IPS-NIHi11 (cell line): ENCODE measurements at places on chromosomes 3 and 15.

DNA sequence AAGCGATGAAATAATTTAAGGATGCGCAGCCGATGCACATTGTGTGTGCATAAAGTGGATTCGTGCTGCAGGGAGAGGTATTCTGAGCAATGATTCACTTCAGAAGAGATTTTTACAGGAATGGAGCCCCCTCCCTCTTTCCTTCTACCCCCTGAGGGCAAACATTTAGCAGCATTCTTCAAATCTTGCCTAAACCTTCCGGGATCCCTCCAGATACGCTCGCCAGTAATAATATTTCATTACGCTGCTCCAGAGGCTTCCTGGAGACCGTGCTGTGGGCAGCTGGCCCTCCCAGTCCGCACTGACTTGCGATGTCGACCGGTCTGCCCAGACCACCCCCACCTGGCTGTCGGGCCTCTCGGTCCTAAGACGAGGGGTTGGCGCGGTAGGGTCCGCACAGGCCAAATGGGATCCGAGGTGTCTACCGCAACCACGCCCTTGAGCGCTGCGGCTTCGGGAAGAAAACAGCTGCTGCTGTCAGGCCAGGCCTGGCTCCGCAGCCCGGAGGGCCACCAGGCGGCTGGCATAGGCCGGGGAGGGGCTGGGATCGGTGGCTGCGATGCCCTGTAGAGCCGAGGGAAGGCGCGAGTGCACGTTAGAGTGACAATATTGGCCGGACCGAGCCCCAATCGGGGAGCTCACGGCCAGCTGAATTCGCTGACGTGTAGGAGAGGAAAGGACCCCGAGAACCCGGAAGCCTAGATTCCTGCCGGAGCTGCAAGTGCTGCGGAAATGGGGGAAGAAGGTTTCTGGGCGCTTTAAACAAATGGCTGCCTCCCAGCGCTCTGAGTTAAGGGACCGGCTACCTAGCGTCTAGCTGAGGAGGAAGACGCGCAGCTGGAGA lies 14.3 kb downstream of the ZIC4 start:
- DNase-seq, result peak; percentile 64

GRCh38 chr15:57302640-57303257 lies 73.6 kb upstream of the CGNL1 start:
- DNase-seq, result no peak

- DNase-seq, result no peak
Measured at GRCh38 chr3:69240651-69241568, 118.5 kb upstream of the LMOD3 start.

- no peak for DNase-seq
Measured at GRCh38 chr3:37054370-37054769, 61.1 kb downstream of the MLH1 start.

DNA sequence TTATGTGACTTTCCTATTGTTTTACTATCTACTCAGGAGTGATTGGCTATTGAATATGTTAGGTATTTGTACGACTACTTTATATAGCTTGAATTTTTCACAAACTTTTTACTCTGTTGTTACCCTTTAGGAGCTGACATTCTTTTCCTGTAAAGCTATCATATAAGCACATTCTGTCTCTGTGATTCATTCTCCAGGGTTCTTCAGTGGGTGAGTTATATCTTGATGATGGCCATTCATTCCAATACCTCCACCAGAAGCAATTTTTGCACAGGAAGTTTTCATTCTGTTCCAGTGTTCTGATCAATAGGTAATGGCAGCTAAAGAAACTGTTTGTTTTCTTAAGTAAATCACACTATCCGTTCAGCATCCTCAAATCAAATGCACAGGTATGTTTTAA lies 10.1 kb upstream of the CAPN3 start:
- DNase-seq, result no peak

GRCh38 chr3:71419369-71419768 lies 164.2 kb downstream of the FOXP1 start:
- no peak for DNase-seq

DNA sequence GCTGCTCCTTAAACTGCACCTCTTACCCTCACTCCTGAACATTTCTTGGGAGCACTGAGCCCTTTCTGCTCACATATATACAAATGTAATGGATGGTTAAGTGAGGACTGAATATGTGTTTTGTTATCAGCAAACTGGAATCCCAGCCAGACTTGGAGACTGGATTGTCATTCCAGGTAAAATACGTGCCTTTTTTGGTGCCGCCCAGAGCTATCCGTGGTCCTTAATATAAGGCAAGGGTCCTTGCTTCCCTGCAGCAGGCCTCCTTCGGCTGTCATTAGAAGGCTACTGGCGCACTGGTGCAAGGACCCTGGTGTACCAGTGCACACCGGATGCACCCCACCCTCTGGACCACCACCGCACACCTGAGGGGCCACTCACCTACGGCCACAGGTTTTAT lies 1.1 kb upstream of the GABRB3 start:
- peak; percentile 60 for DNase-seq

DNA sequence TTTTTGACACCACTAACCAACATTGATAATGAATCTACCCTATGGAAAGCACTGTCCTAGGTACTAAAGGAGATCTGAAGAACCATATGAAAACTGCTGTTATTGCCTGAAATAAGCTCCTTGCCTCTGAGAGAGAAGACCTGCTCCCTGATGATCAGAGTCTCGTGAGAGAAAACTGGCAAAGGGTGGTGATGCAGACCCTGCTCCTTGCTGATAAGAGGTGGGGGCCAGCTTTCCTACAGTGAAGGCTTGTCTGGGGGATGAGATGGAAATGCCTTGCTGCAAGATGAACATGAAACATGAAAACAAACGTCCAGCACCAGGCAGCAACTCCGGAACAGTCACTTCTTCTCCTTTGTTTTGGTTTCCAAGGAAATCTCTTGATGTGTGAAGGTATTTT lies 31.9 kb downstream of the RASGRP1 start:
- DNase-seq, result no peak

DNA sequence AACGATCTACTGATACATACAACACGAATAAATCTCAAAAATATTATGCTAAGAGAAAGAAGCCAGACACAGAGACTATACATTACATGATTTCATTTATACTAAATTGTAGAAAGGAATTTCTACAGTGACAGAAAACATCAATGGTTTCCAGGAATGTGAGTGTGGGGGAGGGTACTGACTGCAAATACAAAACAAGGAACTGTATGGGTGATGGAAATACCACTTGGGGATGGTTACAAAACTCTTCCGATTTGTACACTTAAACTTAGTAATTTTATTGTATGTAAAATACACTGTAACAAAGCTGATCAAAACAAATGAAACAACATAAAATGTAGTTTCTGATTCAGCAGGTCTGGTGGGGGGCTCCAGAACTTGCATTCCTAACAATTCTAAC lies 45.8 kb upstream of the IP6K2 start:
- no peak for DNase-seq

DNA sequence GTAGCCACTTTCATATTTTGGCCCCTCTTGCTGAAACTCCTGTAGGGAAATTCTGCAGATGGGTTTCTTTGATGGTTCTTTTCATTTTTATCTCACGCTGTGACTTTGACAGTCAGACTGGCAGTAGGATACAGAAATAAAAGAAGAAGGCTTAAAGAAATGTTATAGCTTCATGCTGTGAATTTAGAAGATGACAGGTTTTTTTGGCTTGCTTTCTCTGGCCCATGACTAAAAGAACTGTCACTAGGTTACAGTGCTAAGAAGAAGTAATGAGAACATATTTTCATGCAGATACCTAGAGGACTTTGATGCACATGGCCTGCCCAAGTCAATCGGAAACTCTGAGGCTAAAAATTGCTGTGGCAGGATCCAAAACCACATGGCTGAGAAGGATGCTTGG lies 334.5 kb downstream of the EPHA6 start:
- DNase-seq, result no peak

GRCh38 chr3:108088697-108089096 lies 2.1 kb downstream of the CD47 start:
- no peak for DNase-seq

GRCh38 chr15:70037292-70037640 lies 60.5 kb downstream of the TLE3 start:
- DNase-seq, result no peak

DNA sequence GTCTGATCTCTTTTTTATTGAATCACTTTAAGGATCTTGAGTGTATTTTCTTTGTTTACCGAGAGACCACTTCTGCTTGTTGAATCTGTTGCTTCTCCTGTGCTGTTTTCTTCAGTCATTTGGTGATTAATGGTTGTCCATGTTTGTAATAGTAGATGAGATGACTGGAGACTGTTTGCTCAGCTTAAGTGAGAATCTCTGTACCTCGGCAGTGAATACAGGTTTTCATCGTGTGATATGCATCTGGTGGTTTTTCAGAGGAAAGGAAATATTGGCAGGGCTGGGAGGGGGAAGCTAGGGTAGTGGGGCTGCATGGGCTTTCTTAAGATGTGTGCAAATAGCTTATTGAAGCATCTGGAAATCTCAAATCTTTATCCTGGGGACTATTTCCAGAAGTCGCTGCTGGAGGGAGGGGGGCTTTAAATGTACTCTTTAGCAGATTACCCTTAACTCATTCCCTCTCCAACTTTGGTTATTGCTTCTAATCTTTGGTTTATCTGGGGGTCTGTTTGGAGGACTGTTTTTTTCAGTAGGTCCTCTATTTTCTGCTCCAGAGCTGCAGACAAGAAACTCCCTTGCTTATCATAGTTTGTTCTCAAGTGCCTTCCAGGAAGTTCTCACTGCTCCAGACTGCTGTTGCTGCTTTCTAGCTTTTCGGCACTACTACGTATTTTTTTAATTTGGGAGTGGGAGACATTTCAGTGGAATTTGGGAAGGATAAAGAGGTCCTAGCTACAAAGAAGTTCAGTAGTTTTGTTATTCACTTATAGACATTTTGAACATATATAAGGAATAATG lies 19.4 kb downstream of the CMTM8 start:
- no peak for DNase-seq

- no peak for DNase-seq
Measured at GRCh38 chr3:150261418-150261817, 146.7 kb upstream of the TSC22D2 start.

- no peak for DNase-seq
Measured at GRCh38 chr15:100681335-100681746, 79.0 kb downstream of the ASB7 start.

- DNase-seq, result no peak
Measured at GRCh38 chr3:114595522-114596028, 301.7 kb downstream of the TIGIT start.

GRCh38 chr3:58530354-58530865 lies 6.6 kb downstream of the ACOX2 start:
- DNase-seq, result no peak

DNA sequence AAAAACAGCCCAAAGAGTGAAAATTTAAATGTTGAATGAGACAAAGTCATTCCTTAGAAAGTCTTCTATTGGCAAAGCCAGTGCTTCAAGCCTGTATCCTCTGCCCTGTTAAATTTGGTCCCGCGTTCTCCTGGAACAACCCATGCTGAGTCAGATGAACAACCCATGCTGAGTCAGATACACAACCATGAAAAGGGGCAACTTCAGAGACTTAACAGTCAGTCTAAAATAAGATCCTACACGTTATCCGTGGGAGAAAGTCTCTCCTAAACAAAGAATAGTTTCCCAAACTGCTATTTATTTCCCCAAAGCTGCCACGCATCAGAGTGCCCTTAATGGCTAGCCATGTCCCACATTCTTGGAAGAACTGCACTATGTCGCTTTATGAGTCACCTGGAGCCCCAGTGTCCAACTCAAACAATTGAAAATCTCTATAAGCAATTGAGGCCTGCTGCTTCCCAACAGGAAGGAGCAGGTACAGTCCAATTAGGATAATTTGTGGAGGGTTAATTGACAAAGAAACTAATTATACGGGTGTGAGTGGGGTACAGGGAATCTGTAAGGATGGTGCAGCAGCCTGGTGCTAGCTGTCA lies 66.1 kb downstream of the WHAMM start:
- no peak for DNase-seq

- DNase-seq, result no peak
Measured at GRCh38 chr15:101451266-101451799, 38.2 kb downstream of the PCSK6 start.

DNA sequence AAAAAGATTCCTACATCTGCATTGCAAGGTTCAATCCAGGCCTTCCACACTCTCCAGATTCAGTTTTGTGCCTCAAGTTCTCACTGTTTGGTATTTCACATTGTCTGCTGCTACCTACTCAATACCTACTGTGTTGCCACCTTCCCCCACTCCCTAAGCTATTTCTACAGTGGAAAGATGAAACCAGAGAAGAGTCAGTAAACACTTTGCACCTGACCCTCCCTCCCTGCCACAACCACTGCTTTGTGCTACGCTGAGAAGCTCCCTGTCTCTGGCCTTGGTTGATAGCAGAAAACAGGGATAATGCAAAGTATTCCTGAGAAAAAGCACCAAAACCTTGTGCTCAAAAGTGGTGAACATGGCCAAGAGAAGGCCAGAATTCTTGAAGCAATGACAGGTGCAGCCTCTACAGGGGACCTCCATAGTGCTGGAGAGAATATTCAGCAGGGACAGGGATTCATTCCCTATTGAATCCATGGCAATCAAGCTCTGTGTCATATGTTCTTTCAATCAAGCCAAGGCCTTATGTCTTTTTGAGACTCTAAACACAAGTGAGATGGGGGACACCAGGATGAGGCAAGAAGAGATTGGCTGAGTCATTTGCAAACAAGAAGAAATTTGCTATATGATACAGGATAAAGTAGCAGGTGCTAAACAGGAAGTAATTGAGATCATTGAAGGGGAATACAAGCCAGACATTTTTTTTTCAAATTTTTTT lies 83.5 kb upstream of the LIPC start:
- no peak for DNase-seq

- DNase-seq, result no peak
Measured at GRCh38 chr3:17442332-17443049, 299.9 kb downstream of the TBC1D5 start.

- no peak for DNase-seq
Measured at GRCh38 chr3:87979527-87979926, 79.3 kb downstream of the CGGBP1 start.

GRCh38 chr3:197253238-197253947 lies 45.0 kb downstream of the DLG1 start:
- DNase-seq, result no peak
